ENCODE measurements at places on chromosomes 2 and 18. TPM values are rescaled to one million over a fixed set of nuclear protein-coding genes. Genes with fewer than 3 reads are reported as not detected.

Gene MROH2A
- 0.13 TPM for polyA plus RNA-seq

Gene SNED1
- polyA plus RNA-seq, result 7.9 TPM

Gene IL1RL2
- polyA plus RNA-seq, result 1.00 TPM

Gene GKN2
- not detected for polyA plus RNA-seq

Gene CCDC195
- polyA plus RNA-seq, result not detected

Gene MEP1B
- 0.14 TPM for polyA plus RNA-seq

Gene MARCHF4
- polyA plus RNA-seq, result 0.10 TPM

Gene SLC19A3
- 9.8 TPM for polyA plus RNA-seq

Gene CPO
- 1.2 TPM for polyA plus RNA-seq

Gene PLB1
- 0.65 TPM for polyA plus RNA-seq

Gene IL18R1
- polyA plus RNA-seq, result 2.5 TPM

Gene ACVR2A
- 28.6 TPM for polyA plus RNA-seq

Gene RGPD3
- 0.10 TPM for polyA plus RNA-seq

Gene TXNDC9
- polyA plus RNA-seq, result 44.3 TPM

Gene UCN
- polyA plus RNA-seq, result 1.1 TPM

Gene MC4R
- polyA plus RNA-seq, result 0.17 TPM

Gene TMEM237
- 53.9 TPM for polyA plus RNA-seq

Gene NEU2
- not detected for polyA plus RNA-seq

Gene LBH
- polyA plus RNA-seq, result 126 TPM

Gene KLHL30
- 0.44 TPM for polyA plus RNA-seq

Gene LAMA1
- 80.1 TPM for polyA plus RNA-seq

Gene SERPINB3
- 0.17 TPM for polyA plus RNA-seq

Gene ITGA4
- 36.6 TPM for polyA plus RNA-seq

Gene HNMT
- polyA plus RNA-seq, result 64.2 TPM

Gene SLC38A11
- polyA plus RNA-seq, result 5.7 TPM
